ENCODE measurements at places on chromosomes 13 and 19.

- DNase-seq, result no peak
Observed at GRCh38 chr19:10009714-10010224, 535 bp downstream of the COL5A3 start.

GRCh38 chr19:3204646-3205275 is 19.0 kb downstream of the NCLN start:
- DNase-seq, result no peak

GRCh38 chr19:40147693-40148347 is 43.4 kb upstream of the MAP3K10 start:
- DNase-seq, result no peak

DNA sequence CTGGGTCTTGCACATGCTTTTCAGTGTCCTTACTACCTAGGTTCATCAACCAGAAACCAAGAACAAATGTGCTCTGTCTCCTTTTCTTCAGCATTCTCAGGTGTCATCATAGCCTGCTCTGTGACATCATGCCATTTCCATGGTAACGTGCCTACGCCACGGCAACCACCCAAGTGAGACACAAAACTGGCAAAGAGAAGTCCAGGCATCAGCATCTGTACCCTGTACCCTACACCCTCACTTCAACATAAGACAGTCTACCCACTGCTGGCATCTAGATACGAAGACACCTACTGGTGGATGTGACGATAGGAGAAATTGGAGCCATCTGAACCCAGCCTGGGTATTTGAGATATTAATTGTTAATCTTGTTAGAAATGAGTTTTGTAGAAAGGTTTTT is 13.3 kb downstream of the ZC3H4 start:
- DNase-seq, result no peak

DNA sequence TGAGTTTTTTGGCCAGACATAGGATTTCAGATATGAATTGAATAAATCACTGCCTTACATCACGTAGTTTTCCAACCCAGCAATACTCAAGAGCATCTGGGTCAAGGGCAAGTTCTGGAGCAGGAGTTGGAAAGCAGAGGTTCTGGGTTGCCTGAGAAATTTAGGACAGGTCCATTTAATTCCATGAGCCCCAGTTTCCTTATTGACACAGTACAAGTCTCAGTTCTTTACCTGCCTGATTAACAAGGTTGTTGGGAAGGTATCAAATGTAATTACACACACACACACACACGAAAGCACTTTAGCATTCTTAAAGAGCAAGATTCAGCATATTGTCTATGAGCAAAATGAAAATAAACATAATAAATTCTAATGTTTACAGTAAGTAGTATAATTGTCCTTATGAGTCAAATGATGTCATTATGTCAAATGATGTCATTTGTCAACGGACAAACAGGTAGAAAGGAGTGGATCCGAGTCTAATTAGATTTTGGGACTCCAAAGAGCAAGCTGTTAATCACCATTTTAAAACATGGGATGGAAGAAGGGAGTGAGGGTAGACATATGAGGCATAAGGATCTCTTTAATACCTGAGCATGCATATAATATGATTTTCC is 268.4 kb upstream of the ARGLU1 start:
- no peak for DNase-seq

DNA sequence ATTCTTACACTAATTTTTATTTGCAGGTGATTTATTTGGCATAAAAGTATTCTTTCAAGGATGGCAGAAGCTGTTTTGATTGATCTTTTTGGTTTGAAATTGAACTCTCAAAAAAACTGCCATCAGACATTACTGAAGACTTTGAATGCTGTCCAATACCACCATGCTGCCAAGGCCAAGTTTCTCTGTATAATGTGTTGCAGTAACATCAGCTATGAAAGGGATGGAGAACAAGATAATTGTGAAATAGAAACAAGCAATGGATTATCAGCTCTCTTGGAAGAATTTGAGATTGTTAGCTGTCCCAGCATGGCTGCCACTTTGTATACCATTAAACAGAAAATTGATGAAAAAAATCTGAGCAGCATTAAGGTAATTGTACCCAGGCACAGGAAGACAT is 1.2 kb downstream of the LACC1 start:
- DNase-seq, result no peak

GRCh38 chr19:2587001-2587719 is 111.2 kb downstream of the GADD45B start:
- no peak for DNase-seq

GRCh38 chr13:45092663-45093062 is 27.6 kb upstream of the GTF2F2 start:
- DNase-seq, result no peak

- DNase-seq, result no peak
Observed at GRCh38 chr19:38194061-38194701, 29.8 kb downstream of the DPF1 start.

- no peak for DNase-seq
Observed at GRCh38 chr13:97329331-97329730, 104.6 kb upstream of the RAP2A start.

DNA sequence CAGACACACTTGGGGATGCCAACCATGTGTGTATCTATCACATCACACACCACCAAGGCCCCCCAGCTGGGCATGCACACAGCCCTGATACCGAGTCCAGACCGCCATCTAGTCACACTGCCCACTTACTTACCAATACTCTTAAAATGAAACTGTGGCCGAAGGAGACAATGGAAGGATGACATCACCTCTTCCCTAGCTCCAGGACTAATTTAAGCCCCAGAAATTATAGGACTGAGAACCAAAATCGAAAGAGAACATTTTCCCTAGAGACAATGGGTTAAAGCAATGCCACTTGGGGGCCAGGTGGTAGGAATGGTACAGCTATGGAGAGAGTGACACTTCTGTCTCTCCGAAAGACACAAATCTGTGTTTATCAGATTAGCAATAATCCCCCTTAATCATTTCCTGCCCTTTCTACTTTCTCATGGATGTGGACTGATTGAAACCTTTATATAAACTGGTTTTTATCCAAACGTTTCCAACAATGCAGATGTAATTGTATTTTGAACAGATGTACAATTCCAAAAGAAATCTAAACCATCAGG is 663 bp upstream of the GGACT start:
- no peak for DNase-seq

DNA sequence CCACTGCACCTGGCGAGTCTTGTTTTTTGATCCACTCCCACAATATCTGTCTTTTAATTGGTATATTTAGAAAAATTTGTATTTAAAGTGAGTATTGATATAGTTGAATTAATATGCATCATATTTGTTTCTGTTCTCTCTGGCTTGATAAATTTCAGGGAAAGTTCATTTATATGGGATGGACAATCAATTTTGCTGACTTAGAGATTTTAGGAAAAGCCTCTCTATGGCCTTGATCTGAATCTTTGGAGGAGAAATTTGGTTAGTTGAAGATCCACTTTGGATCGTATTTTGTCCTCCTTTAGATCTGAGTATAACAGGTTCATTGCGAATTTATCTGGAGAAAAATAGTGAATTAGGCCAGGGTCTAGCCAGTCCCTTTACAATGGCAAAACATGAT is 67.2 kb downstream of the SPRY2 start:
- DNase-seq, result no peak

DNA sequence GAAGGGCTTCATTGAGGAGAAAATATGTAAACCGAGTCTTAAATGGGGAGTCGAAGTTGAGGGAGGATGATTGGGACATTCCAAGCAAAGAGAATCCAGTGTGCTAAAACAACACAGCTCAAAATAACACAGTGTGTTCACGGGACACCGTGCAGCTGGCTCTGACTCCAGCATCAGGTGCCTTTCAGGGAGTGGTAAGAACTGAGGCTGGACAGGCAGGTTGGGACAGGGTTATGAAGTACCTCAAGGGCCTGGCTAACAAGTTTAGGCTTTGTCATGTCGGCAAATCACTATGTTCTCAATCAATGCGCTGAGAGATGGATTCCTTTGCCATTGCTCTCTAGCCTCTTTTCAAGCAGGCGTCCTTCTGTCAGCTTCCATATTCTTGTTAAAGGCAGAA is 27.5 kb upstream of the WDFY2 start:
- no peak for DNase-seq

GRCh38 chr13:45108716-45109101 is 11.6 kb upstream of the GTF2F2 start:
- DNase-seq, result no peak

GRCh38 chr19:33161201-33161600 is 29.3 kb downstream of the WDR88 start:
- no peak for DNase-seq

DNA sequence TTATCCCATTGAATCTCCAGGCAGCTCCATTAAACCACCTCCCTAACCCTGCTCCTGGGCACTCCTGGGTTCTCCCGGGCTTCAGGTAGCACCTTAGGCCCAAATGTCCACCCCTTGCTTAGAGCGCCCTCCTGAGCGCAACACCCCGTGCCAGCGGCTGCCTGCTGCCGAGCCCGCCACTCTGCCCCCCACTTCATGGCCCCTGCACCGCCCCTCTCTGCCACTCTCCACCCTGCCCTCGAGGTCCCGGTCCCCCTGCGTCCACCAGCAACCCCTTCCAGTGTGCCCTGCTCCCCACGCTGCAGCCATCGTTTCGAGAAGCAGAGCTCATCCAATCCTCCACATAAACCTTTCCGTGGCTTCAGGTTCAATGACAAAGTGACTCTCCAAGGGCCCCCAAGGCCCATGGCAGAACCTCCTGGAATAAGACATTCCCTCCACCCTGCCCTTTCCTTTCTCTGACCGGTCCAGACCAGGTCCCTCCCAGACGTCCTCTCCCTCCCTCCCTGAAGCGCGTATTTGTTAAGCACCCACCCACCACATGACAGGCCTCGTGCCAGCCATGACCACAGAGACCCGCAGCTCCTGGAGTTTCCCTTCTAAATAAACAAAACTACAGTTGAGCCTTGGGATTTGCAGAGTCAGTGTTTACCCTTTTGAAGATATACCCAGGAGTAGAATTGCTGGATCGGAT is 66.6 kb downstream of the ARHGEF18 start:
- DNase-seq, result no peak

- DNase-seq, result no peak
Observed at GRCh38 chr13:44255771-44256364, 117.8 kb upstream of the SERP2 start.

DNA sequence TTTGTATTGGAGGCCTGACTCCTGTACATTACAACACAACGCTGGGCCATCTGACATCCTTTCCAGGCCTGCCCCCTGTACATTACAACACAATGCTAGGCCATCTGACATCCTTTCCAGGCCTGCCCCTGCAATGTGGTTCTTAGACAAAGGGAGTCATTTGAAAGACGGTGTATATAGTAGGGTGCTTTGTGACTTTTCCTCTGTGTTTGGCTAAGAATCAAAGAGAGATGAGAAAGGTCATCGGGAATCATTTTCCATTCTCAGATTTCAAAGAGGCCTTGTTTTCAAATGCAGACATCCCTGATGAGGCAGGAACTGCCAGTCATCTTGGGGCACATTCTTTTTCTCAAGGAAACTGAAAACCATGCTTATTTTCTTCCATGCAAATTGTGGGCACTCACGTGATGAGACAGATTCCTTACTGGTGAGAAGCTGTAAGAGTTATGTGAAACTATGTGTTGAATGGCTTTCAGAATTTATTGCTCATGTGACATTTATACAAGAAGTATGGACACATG is 551.6 kb downstream of the MYO16 start:
- DNase-seq, result no peak

DNA sequence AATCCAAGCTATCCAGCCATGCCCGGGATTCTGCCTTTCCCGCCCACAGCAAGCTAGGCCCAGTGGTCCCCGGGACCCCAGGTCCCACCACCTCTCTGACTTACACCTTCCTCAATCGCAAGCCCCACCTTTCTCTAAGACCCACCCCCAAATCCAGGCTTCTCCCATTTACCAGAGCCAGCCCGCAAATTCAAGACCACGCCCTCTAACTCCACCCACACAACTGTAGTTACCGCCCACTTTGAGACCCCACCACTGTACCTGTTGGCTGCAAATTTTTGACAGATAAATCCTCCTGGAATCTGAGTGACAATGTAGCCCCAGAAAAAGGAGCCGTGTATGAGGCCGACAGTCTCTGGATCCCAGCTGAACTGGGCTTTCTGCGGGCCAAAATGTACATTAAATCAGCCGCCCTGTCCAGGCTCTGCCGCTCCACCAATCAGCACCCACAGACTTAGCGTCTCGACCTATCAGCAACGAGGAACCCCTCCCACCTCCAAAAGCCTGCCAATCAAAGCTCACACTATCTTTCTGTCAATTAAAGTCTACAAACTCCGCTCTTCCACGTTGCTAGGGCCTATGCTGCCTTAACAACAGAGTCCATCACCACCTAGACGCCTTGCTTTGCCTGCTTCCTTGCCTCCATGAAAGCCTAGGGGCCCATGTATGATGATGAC is 6.3 kb downstream of the SLC17A7 start:
- no peak for DNase-seq

- DNase-seq, result no peak
Observed at GRCh38 chr19:33441277-33441699, 67.8 kb downstream of the CEBPG start.

- DNase-seq, result no peak
Observed at GRCh38 chr19:49502866-49503581, 6.8 kb downstream of the RPS11 start.

DNA sequence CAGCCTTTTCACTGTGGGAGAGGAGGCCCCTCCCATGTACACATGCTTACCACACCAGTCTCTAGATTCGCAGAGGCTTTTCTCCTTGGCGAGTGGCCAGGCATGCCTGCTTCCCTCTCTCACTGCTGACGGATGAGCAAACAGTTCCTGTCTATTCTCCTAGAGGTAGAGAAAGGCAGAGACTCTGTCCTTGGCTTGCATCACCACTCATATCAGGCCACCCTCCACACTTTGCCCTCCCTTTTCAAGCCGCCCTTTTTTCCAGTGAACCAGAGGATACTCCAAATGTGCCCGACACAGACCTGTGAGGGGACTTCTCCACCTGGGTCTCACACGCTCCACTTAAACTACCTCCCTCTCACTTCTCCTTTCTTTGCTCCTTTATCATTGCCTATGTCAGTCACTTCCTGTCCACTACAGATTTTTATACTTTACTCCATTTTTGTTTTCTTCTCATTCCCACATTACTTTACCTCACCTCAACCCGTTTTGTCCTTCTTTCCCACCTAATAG is 284.6 kb downstream of the DNAJC15 start:
- DNase-seq, result no peak

GRCh38 chr13:36915896-36916640 is 4.0 kb downstream of the SMAD9 start:
- DNase-seq, result no peak

DNA sequence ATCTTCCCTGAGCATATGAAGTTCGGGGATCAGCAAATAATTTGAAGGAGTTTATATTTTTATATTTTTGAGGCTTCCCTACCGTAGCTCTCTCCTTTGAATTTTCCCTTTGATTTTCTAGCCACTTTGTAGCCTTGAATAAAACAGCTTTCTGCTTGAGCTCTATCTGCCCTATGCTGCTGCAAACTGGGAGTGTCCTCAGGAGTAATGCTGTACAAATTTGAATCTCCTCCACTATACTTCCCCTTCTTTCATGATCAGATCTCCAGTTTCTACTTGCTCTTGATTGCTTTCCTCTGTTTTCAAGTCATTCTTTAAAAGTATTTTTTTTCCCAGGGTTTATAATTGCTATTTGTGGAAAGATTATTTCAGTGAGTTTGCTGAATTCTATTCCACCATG is 14.6 kb downstream of the PDS5B start:
- no peak for DNase-seq

Data from stimulated activated CD4-positive, alpha-beta T cell treated with anti-CD3 and anti-CD28 coated beads, TNF-alpha, amount 100 ng/mL, for 4 hours (primary cell).